ENCODE measurements at places on chromosomes 4 and X.

- no peak for DNase-seq
These were observed 124.1 kb upstream of the WDR1 start for GRCh38 chr4:10240691-10241090.

- DNase-seq = no peak
These were observed 71.4 kb downstream of the TMEM131L start for GRCh38 chr4:153537493-153537960.

DNA sequence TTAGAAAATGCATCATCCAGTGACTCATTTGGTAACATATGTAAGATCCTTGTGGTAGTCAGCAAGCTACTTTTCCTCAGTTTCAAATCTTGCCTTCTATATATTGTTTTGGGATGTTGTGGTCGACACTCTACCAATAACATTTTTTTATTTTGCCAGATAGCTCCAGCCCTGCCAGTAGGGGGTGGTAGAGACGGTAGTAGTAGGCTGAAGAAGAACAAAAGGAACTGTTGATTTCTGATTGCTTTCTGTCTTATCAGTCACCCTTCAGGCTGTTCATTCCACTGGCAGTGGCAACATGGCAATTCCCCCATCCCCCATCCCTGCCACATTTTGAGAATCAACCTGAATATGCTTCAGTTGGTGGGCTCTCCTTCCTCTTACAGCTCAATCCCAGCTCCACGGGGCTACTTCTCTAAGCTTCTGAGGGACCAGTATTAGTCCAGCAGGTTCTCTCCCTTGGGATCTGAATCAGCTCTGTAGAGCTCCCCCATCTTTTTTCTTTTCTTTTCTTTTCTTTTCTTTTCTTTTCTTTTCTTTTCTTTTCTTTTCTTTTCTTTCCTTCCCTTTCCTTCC is 171.5 kb upstream of the VEGFC start:
- DNase-seq = no peak

DNA sequence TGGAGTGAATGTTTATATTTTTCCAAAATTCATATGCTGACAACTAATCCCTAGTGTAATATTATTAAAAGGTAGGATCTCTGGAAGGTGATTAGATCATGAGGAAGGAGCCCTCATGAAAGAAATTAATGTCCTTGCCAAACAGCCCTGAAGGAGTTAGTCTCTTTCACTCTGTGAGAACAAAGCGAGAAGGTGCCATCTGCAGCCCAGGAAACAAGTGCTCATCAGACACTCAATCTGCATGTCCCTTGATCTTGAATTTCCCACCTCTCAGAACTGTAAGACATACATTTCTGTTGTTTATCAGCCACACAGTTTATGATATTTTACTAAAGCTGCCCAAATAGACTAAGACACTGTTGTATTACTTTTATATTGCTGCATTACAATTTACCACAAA is 1283.4 kb downstream of the PCDH7 start:
- DNase-seq = no peak

DNA sequence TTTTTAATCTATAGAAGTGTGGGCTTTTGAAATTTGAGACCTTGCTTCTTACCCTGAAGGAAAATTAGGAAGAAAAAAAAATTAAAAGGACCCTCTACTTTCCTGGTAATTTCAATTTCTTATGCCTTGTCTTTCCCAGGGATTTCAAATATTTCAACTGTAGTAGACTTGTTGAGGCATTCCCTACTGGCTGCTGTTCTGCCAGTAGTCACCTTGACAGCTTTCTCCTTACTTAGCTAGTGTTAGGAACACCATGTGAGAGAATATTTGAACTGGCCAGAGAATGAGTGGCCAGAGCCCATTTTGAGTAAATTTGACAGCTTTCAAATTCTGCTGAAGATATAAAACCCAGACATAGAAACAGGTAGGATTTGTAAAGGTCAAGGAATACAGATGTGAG is 24.0 kb upstream of the GBA3 start:
- no peak for DNase-seq

GRCh38 chrX:147920161-147920666 is 8.5 kb downstream of the FMR1 start:
- DNase-seq = no peak
